ENCODE measurements at places on chromosomes 6 and 20.
A peak's percentile ranks its signal among the peaks of the same experiment; 100 is the strongest.

GRCh38 chr6:139020689-139021088 lies 7.9 kb upstream of the ABRACL start:
- no peak for DNase-seq

- DNase-seq: no peak
These were observed 15.0 kb downstream of the C20orf173 start for GRCh38 chr20:35514371-35514932.

GRCh38 chr20:61989741-61990140 lies 75.9 kb downstream of the TAF4 start:
- no peak for DNase-seq

- no peak for DNase-seq
These were observed 1037.3 kb upstream of the FLRT3 start for GRCh38 chr20:15374682-15375081.

DNA sequence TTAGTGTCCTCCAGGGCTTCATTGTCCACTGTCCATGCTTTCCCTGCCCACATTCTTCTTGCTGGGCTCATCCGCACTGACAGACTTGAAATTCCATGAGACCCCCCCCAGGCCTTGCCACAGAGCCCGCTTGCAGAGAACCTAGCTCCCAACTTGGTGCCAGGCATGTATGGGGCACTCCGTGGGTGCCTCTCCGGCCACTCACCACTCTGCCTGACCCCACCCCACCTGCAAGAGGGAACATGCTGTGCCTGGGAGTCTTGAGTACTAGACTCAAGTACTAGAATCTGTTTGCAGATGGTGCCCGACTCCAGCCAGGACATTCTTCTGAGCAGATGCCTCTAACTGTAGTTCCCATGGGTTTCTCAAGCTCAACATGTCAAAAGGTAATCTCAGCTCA lies 47.9 kb downstream of the TRERF1 start:
- no peak for DNase-seq

- DNase-seq: no peak
These were observed 7.3 kb downstream of the SIM1 start for GRCh38 chr6:100457311-100457990.

DNA sequence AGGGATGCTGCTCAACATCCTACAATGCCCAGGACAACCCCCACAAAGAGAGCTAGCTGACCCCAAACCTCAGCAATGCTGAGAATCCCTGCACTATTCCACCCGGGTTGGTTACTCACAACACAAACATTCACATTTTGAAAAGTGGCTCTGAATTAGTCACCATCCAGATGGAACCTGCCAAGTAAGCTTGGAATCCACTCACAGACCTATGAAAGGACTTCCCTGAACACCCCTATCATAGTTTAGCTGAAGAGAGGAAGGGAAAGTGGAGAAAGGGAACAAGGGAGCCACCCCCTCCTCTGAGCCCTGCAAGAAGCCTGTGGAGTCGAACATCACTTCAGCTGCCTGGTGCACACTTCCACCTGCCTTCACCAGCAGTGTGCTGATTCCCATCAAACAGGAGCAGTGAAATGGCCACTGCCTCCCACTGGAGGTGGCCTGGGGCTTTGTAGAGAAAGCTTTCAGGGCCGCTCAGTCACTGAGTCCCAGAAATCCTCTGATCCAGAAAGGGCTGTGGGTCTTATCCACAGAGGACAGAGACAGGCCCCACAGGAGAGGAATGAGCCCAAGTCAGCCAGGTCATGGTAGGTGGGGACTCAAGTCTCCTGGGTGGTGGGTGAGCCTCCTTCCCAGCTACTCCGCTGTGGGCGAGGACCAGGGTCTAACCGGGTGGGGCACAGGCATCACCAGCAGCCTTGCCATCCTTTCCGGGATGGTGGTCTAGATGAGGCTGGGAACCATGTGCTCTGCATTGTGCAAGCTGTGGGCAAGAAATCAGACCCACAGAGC lies 203.7 kb downstream of the SYNDIG1 start:
- peak; percentile 98 for DNase-seq

- DNase-seq: no peak
These were observed 62.3 kb downstream of the ESR1 start for GRCh38 chr6:151869787-151870186.

GRCh38 chr20:31908424-31908823 lies 38.0 kb downstream of the TTLL9 start:
- no peak for DNase-seq

- no peak for DNase-seq
These were observed 147.4 kb upstream of the SIM1 start for GRCh38 chr6:100612094-100612493.

- no peak for DNase-seq
These were observed 41.9 kb downstream of the TRAM2 start for GRCh38 chr6:52534966-52535390.

DNA sequence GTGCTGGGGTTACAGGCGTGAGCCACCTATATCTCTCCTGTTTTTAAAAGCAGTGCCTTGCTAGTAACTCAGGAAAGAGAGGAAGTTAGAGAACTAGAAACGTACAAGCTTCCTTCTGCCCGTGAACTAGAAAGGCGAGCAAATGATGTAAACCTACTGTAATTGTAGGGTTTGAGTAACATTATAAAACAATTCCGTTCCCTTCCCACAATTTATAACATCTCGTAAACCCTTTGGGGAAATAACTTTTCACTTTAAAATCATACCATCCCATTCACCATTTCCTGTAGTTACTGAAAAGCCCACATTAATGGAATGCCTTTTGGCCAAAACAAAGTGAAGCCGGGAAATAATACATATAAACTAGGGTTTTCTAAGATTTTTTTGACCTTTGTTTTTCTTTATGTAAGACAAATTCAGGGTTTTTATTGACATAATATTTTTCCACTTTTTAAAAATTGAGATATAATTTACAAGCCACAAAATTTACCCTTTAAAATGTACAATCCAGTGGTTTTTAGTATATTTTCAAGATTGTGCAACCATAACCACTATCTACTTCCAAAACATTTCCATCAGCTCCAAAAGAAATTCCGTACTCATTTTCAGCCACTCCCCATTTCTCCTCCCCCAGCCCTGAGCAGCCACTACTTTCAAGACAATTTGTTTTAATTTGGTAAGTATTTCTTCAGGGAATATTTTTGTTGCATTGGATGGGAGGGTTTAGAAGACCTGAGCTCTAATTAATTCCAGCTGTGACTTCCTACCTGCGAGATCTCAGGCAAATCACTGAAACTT lies 175.1 kb upstream of the PDE10A start:
- no peak for DNase-seq

- DNase-seq: peak; percentile 16
These were observed 7.5 kb upstream of the GGTLC1 start for GRCh38 chr20:23995905-23996666.

GRCh38 chr20:4548552-4548951 lies 173.2 kb upstream of the PRND start:
- DNase-seq: no peak

DNA sequence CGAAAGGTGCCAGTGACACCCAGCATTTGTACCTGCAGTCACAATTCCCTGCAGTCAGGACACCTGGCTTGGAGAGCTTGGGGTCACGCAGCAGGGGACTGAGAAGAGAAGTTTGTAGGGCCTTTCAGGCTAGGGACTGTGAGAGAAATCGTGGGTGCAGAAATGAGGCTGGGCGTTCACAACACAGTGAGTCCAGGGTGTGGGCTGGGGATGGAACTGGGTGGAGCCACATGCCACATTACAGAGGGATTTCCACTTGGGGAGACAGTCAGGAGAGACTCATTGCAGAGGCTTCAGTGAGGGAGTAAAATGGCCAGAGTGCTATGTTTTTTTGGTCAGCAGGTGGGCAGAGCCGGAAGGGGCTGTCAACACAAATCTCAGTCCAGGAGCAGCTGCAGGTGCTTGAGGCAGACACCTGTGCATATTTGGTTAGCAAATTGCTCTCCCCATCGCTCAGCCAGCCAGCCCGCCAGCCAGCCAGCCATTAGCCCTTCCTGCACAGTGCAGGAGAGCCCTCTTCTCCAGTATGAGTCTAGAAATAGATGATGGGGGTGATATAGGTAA lies 7.4 kb downstream of the ITPR3 start:
- no peak for DNase-seq

GRCh38 chr6:24568683-24569082 lies 73.9 kb downstream of the ALDH5A1 start:
- no peak for DNase-seq

GRCh38 chr6:114158411-114158810 lies 184.4 kb downstream of the HS3ST5 start:
- no peak for DNase-seq

- peak; percentile 88 for DNase-seq
These were observed 181.8 kb upstream of the MCHR2 start for GRCh38 chr6:100175814-100176310.

DNA sequence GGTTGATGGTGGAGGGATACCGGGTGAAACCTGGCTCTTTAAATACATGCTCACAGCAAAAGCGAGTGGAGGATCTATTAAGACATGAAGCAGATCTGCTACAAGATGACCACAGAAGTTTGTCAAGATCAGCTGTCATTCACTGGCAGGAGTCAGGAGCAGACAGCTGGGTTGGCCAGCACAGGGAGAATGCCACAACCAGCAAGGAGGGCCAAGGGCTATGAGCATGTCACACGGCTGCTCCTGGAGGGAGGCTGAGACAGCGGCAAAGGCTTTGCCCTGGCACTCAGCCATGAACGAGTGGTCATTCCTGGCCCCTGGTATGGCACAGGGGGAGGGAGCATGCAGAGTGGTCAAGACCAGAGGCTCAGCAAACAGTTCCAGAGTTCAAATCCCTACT lies 77.6 kb downstream of the POPDC3 start:
- DNase-seq: no peak

DNA sequence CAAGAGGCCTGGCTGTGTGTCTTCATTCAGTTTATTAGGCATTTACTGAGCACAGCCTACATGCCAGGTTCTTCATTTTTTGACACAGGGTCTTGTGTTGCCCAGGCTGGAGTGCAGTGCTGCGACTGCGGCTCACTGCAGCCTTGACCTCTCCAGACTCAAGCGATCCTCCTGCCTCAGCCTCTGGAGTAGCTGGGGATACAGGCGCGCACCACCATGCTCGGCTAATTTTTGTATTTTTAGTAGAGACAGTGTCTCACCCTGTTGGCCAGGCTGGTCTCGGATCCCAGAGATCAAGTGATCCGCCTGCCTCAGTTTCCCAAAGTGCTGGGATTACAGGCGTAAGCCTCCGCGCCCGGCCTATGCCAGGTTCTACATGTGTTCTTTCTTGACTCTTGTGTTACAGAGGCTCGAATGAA lies 601 bp upstream of the ATRN start:
- DNase-seq: no peak

- no peak for DNase-seq
These were observed 190.7 kb upstream of the VGLL2 start for GRCh38 chr6:117074672-117075071.

DNA sequence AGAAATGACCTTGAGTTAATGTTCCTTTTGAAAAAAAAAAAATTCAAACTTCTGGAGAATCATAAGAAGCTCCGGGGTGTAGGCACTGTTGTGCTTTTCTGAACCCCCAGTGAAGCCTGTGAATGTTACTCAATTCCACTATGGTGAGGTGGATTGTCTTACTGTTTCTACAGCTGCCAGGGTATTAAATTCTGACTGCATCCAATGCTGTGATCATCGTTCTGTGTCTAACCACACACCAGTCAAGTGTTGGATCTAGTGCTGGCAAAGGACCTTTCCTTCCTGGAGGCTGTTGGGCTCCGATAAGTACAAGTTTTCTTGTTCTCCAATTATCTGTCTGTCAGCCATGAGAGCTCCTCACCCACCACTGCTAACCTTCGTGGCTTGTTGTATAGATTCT lies 162.0 kb upstream of the EPHA7 start:
- no peak for DNase-seq

DNA sequence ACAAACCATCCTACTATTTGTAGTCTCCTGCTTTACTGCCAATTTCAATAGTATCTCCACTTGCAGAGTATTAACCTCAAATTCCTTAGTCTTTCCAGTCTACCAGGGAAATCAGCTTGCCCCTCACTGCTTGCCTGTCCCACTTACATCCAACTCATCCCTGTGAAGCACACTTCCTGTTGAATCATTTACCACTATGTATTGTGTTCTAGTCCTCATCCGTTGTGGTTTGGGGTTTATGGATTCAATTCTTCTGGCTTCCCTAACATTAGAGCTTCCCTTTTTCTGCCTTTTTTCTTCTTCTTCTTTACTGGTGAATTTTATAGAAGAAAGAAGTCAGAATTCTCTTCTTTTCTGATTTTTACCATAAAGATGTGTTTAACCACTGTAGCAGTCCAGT lies 5.1 kb upstream of the TXLNB start:
- DNase-seq: peak; percentile 84

- DNase-seq: peak; percentile 88
These were observed 100.0 kb downstream of the NOL4L start for GRCh38 chr20:32484958-32485769.

DNA sequence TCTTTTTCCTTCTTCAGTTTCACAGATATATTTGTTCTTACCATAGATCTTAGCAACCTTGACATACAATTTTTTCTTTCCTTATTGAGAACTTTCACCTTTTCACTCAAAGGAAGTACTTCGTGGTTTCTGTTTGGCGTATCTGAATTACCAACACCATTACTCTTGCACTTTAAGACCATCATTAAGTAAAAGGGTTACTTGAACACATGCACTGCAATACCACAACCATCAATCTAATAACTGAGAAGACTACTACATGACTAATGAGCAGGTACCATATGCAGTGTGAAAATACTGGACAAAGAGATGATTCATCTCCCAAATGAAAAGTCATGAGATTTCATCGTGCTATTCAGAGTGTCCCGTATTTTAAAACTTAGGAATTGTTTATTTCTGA lies 21.7 kb upstream of the SENP6 start:
- no peak for DNase-seq

DNA sequence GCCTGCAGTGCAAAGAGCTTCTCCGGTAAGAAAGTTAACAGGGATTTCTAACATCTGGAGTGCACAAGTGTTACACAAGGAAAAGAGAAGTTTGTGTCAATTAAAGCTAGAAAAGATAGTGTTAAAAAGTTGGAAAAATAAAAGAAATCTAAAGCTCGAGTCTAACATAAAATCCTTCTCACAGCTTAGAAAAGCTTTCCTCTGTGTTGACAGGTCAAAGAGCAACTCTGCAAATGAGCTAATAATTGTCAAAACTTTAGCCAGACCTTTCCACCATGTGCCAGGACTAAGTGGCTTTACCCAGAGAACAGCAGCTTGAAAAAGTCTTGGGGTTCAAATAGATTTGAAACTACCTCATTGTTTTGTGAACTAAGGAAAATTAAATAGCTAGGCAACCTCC lies 14.8 kb downstream of the PTPRK start:
- no peak for DNase-seq

GRCh38 chr20:64211874-64212658 lies 43.5 kb upstream of the PCMTD2 start:
- no peak for DNase-seq

DNA sequence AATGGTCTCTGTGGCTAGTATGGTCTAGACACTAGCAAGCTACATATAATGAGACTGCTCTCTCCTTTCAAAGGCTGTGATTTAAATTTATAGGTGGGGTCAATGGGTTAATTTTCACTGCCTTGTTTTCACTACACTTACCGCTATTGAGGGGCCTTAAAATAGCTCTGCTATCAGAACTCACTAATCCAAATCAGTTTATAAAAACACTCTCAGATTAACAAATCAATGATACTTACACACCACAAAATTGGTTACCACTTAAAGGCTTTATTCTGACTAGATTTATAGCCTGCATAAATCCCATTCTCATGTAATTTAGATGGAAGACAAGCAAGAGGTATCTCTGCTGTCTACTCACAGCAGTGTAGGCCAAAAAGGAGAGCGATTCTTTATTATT lies 313.0 kb upstream of the AGPAT4 start:
- no peak for DNase-seq

Data from astrocyte of the spinal cord (primary cell).